ENCODE measurements at places on chromosomes 5 and 9.

DNA sequence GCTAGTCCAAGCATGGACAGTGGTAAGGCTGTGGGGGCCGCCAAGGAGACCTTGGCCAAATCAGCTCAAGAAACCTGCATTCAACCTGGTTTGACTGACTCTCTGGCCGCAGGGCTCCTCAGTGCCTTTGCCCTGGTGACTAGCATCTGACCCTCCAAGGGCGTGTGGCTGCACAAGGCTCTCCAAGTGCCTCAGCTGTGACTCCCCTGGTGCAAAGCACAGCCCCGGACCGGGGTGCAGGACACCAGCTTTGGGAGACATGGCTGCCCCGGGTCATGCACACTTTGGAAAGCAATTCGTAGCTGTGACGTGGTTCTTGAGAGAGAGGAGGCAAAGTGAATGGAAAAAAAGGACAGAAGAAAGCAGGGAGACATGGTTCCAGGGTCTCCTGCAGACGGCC lies 245.2 kb upstream of the IRX2 start:
- no peak for DNase-seq

GRCh38 chr5:154713615-154714125 lies 41.5 kb upstream of the LARP1 start:
- DNase-seq, result no peak

GRCh38 chr5:140311011-140311467 lies 8.1 kb upstream of the PFDN1 start:
- DNase-seq, result no peak

DNA sequence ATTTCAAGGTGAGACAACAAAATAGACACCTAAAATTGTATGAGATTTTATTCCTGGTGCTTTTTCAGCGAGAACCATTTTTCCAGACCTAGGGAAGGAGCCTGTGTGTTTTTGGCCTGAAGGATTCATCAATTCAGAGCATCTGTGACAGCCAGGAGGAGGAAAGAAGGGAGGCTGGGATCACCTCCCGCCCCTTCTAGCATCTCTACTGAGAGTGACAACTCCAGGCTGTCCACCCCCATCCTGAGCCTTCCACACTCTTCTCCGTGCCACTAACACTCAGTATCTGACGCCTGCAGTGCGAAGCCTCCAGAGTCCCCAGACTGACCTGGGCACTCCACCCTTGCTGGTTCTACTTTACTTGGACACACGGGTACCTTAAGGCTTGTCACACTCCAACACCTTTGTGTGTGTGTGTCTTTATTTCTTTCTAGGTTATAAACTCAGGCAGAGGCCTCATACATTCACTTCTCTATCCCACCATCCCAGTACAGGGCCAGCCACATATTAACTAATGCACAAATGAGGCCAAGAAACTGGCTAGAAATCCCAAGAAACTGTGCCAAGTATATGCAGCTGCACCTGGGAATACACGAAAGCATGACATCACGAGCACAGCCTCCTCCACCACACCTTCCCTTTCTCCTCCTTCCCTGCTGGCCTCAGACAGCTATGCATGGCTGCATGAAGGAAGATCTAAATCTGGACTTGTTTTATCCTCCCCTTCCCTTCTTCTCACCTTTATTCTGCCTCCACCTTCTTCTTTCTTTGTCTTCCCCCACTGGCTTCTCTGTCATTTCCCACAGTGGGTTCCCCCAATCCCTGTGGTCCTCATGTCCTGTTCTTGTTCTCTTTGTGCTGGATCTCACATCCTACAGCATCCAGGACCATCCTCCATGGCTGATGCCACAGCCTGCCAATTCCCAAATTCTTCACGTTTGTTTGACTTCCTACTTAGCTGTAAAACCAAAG lies 16.0 kb downstream of the S1PR3 start:
- no peak for DNase-seq

- DNase-seq, result no peak
Measured at GRCh38 chr5:73673161-73673591, 47.2 kb downstream of the ARHGEF28 start.

GRCh38 chr5:5360363-5360940 lies 62.0 kb upstream of the ICE1 start:
- no peak for DNase-seq
